ENCODE measurements at places on chromosomes 1 and 21.

- no peak for DNase-seq
These were observed 61.8 kb upstream of the POU2F1 start for GRCh38 chr1:167158813-167159275.

GRCh38 chr1:55703726-55704363 lies 488.7 kb upstream of the USP24 start:
- no peak for DNase-seq

- no peak for DNase-seq
These were observed 35.0 kb upstream of the TMEM51 start for GRCh38 chr1:15118579-15118978.

DNA sequence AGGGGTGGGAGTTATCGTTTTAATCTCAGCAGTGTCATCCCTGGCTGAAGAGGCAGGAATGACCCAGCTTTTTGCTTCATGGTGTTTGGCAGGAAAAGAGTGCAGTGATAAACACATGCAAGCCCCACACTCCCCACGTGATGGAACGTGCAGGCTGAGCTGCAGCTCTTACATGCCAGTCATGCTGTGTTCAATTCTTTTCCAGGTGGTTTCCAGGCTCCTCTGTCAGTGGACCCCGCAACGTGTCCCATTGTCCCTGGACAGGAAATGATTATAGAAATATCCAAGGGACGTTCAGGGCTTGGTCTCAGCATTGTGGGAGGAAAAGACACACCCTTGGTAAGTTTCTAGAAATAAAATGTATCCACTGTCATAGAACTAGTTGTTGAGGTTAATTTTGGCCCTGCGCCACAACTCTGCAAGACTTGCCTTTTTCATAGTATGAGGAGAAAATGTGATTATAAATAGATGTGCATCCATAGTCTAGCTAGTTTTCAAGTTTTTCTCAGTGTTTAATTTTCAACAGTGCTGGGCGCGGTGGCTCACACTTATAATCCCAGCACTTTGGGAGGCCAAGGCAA lies 110.2 kb upstream of the L1TD1 start:
- DNase-seq = no peak

GRCh38 chr1:65112811-65113210 lies 35.2 kb upstream of the AK4 start:
- no peak for DNase-seq
